H9 (cell line): ENCODE measurements at places on chromosomes 5 and 9. TPM values are rescaled to one million over a fixed set of nuclear protein-coding genes. Genes with fewer than 3 reads are reported as not detected.

The RNF14 gene
- 19.5 and 20.1 TPM in 2 replicates for total RNA-seq

The TRPM6 gene
- 0.57 and 0.86 TPM in 2 replicates for total RNA-seq

The CARTPT gene
- total RNA-seq, result not detected in 2 replicates

The PCDHGA10 gene
- total RNA-seq, result 12.5 and 15.1 TPM in 2 replicates

DNA sequence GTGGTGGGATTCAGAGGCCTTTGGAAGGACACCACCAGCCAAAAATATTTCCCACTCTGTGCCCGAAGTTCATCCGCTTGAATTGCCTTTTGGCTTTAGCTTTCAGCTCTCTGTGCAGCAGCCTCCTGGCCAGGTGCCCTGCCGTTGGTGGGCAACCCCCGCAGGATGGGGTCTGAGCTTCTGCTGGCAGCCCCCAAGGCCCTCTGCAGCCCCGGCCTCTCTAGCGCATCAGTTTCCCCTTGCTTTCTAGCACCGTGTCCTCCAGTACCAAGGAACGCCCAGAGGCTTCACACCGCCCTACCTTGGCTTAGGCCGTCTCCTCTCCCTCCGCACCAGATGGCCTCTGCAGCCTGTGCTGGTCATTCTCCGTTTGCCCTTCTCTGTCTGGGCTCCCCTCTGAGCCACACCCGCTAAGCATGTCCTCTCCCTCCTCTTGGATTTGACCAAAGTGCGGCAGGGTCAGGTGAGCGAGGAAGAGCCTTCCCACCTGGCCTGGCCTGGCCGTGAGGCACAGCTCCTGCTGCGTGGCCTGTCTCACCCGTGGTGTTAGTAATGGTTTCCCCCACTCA is 4.2 kb upstream of the TSC1 start:
- H3K27me3 ChIP-seq, result no peaks in the 10 kb centered on the region
- H3K27ac ChIP-seq, result no peak overlapping the region
- no peak for DNase-seq
- H3K4me3 ChIP-seq, result no peak overlapping the region
- H3K4me1 ChIP-seq, result peaks cover 8% of the 10 kb centered on the region; the same call in 1 of the 2 replicates

- no peaks in the 10 kb centered on the region; the same call in 1 of the 2 replicates for H3K4me1 ChIP-seq
- no peaks in the 10 kb centered on the region for H3K27me3 ChIP-seq
- no peak overlapping the region for H3K27ac ChIP-seq
- DNase-seq, result no peak
Observed at GRCh38 chr9:83474631-83475030, 63.6 kb downstream of the FRMD3 start.

DNA sequence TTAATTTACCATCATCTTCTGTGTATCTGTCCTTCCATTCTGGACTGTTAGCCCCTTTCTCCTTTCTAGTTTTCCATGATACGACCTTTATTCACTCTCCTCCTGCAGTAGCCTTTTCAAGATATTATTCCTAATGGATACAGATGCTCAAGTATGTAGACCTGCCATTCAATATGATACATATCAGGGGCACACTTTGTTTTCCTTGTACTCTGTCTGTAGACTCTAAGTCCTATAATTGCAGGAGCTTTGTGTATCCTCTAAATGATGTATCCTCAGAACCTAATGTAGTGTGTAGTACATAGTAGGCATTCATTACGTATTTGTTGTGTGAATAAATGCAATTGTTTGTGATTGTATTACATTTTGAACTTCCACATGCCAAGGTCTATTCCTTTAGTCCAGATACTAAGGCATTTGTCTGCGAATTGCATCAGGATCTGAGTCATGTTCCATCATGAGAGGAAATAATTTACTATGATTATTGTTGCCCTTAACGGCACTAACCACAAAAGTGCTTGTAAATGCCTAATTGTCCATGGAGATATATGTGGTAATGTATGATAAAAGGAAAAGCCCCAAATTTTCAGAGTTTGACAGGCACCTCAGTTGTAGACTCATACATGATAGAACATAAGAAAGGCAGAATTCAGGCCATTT is 57.1 kb upstream of the IZUMO3 start:
- H3K27ac ChIP-seq, result no peak overlapping the region
- no peak overlapping the region for H3K4me3 ChIP-seq
- no peak for DNase-seq
- no peaks in the 10 kb centered on the region; the same call in 1 of the 2 replicates for H3K4me1 ChIP-seq
- no peaks in the 10 kb centered on the region for H3K27me3 ChIP-seq

DNA sequence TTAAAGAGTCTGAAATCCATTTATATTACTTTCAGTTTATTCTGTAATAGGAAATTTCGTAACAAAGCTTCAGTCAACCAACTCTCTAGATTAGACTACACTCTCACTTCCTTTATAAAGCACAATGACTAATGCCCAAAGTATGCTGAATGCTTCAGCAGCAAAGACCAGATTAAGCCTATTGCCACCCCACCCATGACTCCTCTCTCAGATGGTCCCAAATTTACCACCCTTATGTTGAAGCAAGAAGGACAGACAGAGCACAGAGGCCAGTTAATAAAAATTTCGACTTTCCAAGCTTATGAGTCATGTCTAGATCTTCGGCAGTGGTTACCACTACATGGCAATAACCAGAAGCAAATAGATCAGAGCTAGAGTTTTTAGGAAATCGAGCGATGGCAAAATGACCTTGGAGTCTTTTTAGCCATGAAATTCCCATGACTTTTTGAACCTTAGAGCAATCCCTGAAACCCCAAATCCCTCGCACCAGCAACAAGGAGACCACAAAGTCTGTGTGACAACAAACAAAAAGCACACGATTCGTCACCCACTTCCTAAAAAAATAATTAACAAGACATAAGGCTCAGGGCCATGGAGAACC is 287.8 kb upstream of the RASA1 start:
- H3K4me3 ChIP-seq, result no peak overlapping the region
- H3K27me3 ChIP-seq, result no peaks in the 10 kb centered on the region
- no peaks in the 10 kb centered on the region for H3K4me1 ChIP-seq

DNA sequence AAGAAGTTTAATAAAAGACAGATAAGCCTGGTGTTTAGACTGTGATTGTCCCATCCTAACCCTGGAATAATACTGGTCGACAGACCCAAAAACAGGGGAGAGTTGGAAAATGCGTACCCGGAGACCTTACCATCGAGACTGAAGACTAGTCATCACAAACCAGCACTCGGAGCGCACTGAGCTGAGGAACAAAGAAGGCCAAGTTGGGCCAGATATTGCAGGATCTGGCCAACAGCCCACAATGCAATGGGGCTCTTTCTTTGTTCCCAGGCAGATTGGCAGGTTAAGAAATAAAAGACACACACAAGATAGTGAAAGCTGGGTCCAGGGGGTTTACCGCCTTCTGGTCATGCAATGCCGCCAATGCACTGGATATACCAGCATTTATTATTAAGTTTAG is 188.7 kb upstream of the RAI14 start:
- no peak overlapping the region for H3K27ac ChIP-seq
- H3K4me3 ChIP-seq, result no peak overlapping the region
- no peaks in the 10 kb centered on the region for H3K4me1 ChIP-seq
- no peak for DNase-seq
- H3K27me3 ChIP-seq, result no peaks in the 10 kb centered on the region

DNA sequence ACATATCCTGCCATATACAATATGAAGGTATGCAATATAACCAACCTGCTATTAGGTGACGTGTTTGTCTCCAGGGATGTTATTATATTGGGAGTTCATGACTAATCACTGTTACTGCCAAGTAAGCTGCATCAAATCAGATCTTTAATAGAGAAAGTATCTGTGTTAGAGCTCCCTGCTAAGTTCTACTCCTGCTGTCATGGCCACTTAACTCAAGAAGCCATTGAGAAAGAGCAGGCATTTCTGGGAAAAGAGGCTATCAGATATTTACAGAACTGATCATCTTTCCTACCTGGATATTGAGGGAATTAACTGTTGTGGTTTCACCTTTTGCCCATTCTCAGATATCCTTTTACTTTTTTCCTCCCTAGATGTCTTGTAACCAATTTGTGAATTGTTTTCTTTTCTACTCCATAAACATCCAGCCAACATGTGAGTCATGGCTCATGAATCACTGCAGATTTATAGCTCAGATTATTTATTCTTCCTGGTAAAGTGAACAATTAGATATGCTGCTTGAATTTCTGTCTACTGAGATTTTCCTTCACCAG is 634.8 kb upstream of the FAM174A start:
- DNase-seq, result no peak
- no peaks in the 10 kb centered on the region for H3K4me1 ChIP-seq
- no peaks in the 10 kb centered on the region for H3K27me3 ChIP-seq
- H3K4me3 ChIP-seq, result no peak overlapping the region
- no peak overlapping the region for H3K27ac ChIP-seq
- H3K36me3 ChIP-seq, result no peaks in the 10 kb centered on the region

- no peaks in the 10 kb centered on the region for H3K36me3 ChIP-seq
- H3K27me3 ChIP-seq, result no peaks in the 10 kb centered on the region
- DNase-seq, result no peak
- no peak overlapping the region for H3K4me3 ChIP-seq
Observed at GRCh38 chr5:84783003-84783402, 398.3 kb upstream of the EDIL3 start.

DNA sequence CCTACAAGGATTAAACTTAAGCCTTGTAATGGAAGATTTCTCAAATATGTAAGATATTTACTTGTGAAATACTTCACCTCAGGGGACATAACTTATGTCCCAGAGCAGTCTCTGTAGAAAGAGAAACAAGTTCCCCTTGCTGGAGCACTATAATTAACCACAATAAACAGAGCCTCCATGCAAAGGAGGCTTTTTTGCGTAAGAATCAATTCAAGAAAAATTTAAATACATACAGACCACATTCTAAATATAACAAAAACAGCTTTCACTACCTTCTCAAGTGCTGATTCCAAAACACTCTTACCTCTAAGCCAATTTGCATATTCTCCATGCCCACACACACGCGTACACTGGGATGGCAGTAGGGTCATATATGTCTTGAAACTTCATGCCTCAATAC is 30.7 kb upstream of the CCNB1 start:
- no peaks in the 10 kb centered on the region for H3K27me3 ChIP-seq
- peaks cover 3% of the 10 kb centered on the region; the same call in 1 of the 2 replicates for H3K4me1 ChIP-seq
- no peak overlapping the region for H3K27ac ChIP-seq
- no peak for DNase-seq
- H3K36me3 ChIP-seq, result no peaks in the 10 kb centered on the region
